D721Med (cell line): ENCODE measurements at places on chromosomes 4 and X.

- DNase-seq: no peak
Measured at GRCh38 chr4:141995056-141995455, 358.7 kb downstream of the IL15 start.

DNA sequence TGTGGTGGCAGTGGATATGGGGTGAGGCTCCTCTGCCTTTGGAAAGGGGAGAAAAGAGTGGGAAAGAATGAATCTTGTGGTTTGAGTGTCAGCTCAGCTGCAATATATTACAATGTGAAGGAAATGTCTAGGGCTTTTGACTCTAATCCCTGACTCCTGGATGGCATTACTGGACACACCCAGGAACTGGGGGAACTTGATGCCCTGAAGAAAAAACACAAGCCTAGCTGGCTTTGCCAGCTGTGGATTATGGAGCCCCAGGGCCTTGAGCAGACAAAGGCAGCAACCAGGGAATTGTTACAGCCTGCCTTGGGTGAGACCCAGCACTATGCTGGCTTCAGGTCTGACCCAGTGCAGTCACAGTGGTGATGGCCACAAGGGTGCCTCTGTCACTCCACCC lies 57.1 kb upstream of the CYSLTR1 start:
- DNase-seq: no peak

GRCh38 chr4:587671-588350 lies 11.7 kb upstream of the TMEM271 start:
- DNase-seq: no peak

DNA sequence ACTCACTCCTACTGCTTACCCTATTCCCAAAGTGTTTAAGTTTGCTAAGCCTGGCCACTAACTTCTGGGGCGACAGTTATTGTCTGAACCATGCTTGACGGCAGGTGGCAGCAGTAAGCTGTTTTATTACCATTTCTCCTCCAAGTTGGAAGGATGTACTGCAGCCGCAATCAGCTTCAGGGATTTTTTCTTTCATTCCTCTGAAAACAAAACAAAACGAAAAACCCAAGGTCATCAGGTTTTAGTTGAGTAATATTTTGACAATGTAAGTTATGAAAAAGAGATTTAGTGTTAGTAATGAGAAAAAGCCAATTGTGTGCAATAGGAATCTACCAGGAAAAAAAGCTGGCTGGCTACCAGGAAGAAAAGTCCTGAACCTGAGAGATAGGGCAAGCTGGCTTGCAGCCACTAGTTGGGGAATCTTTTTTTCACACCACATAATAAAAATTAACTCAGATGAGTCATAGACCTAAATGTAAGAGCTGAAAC lies 13.2 kb upstream of the RAB9B start:
- no peak for DNase-seq

DNA sequence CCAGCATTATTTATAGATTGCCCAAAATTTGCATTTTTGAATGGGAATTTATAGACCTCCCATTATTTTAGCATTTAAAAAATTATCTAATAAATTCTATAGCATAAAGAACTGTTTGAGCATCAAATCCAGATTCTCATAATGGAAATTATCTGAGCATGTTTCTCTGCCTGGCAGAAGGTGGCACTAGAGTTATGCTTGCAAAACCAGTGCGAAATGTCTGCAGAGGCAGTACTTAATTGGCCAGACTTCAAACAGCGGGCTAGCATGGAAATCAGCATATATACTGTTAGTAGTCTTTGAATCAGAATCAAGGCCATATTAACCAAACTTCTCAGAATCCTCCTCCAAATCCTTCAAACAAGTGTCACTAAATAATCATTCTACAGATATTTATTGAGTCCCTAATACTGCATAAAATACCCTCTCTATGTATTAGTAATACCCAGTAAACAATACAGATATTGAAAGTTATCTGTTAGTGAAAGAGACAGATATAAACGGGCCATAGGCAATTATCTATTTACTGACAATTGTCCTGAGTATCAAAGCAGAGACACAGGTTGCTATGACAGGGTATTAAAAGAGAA lies 78.7 kb upstream of the DCLK2 start:
- DNase-seq: peak; percentile 17

- DNase-seq: no peak
Measured at GRCh38 chrX:37787423-37787869, 7.6 kb downstream of the CYBB start.

DNA sequence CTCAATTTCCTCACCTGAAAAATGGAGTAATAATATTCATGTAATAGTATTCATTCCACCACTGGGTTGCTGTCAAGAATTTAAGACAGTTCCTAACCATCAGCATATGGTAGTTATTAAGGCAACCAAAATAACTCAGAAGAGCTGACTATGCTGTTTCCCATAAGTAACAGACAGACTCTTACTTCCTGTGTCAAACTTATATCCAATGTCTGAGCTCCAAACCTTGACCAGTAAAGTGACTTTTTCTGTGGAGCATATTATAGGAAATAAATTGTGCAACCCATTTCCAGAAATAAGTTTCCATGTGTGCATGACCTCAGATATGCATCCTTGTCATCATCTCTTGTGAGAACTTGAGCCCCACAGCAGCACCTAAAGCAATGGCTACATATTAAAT lies 78.8 kb downstream of the HADH start:
- DNase-seq: no peak

DNA sequence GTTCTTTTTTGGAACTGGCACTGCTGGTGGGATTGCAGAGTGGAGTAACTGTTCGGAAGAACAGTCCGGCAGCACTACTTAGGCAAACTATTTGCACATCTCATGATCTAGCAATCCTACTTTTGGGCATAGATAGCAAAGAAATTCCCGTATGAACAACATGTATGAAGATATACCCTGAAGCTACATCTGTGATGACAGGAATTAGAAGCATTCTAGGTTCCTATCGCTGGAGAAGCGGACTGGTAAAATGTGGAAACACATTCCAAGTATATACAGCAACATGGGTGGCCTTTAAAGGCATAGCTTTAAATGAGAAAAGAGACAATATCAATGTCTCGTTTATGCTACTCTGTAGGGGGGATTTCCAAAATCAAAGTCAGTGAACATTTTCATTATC lies 3.1 kb downstream of the DCAF16 start:
- no peak for DNase-seq

- no peak for DNase-seq
Measured at GRCh38 chrX:2696698-2697215, 5.7 kb downstream of the CD99 start.

- DNase-seq: no peak
Measured at GRCh38 chr4:61273233-61273632, 73.1 kb downstream of the ADGRL3 start.

DNA sequence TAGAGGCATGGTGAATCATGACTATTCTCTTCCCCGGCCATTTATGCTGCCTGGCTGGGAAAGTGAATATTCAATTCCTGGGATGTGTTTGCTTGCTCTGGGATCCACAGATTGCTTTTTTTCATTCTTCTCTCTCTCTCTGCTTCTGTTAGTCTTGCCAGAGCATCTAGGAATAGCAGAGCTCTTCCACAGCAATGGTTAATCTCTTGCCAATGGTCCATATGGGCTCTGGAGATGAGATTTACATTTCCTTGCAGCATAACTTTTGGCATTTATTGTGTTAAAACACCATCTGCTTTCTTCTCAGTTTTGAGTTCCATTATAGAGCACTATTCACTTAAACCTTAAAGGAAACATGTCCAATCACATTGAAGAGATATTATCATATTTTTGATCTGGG lies 59.2 kb upstream of the GUCY1A1 start:
- DNase-seq: no peak

DNA sequence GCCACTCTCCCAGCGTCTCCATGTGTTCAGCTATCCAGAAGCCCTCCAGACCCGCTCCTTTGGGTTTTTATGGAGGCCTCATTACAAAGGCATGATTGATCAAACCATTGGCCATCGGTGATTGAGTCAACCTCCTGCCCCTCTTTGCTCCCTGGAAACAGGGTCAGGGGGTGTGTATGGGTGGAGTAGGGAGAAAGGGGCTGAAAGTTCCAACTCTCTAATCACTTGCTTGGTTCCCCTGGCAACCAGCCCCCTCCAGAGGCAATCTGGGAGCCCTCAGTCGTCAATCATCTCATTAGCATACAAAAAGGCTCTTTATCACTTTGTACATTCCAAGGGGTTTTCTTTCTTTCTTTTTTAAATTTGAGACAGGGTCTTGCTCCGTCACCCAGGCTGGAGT lies 2.3 kb downstream of the TRIM2 start:
- DNase-seq: no peak

GRCh38 chr4:57774171-57774570 lies 664.0 kb upstream of the IGFBP7 start:
- DNase-seq: no peak

GRCh38 chr4:8639777-8640720 lies 47.5 kb downstream of the CPZ start:
- DNase-seq: no peak

GRCh38 chr4:48792348-48793006 lies 12.4 kb upstream of the FRYL start:
- DNase-seq: no peak

DNA sequence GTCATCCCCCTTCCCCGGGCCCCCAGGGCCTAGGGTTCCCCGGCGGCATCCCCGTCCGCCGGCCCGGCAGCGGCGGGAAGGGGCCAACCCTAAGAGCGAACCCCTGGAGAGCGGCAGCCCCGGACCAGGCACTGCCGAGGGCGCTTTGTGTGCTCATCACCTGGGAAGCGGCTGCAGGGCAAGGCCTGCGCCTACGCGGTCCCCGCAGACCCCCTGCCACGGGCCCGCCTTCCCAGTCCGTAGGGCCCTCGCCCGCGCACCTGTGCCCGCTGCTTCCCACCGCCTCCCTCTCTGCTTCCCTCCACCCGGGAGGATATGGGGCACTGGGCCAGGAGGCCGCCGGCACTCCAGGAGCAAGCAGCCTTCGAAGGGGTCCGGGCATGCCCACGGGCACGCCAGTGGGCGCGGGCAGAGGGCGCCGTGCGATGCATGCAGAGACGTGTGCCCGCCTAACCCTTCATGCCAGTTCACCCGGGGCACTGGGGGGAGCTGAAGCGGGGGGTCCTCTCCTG lies 2.6 kb downstream of the FLNA start:
- no peak for DNase-seq
